Pancreas (tissue), 10 donors: ENCODE measurements at places on chromosomes 6 and 20. TPM values are rescaled to one million over a fixed set of nuclear protein-coding genes. Genes with fewer than 3 reads are reported as not detected.

DNA sequence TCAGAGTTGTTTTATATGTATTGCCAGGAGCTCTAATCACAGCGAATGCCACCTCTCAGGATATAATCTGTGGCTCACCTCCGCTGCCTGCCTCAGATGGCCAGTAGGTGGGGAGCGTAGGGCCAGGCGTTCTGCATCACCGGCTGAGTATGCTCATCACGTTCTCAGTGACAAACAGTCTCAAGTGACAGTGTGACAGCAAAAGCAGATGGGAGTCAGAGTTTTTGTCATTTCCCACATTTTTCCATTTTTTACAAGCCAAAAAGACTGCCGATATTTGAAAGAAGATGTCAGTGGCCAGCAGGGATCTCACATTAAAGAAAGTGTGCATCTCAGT, 208.7 kb downstream of the ALDH8A1 start:
- no peak for DNase-seq

GRCh38 chr6:149046822-149047246, 270.7 kb upstream of the TAB2 start:
- no peak for DNase-seq

GRCh38 chr20:31555203-31555775, 41.0 kb downstream of the HM13 start:
- DNase-seq: no peak

DNA sequence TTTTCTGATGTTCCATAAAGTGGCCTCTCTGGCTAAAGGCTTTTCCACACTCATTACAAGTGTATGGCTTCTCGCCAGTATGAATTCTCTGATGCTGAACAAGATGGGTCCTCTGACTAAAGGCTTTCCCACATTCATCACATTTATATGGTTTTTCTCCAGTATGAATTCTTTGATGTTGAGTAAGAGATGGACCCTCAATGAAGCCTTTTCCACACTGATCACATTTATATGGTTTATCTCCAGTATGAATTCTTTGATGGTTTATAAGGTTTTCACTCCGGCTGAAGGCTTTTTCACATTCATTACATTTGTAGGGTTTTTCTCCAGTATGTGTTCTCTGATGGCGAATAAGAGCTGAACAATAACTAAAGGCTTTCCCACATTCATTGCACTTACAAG, 20.4 kb downstream of the ZNF184 start:
- DNase-seq: no peak

- no peak for DNase-seq
Observed at GRCh38 chr6:125477156-125477555, 175.4 kb upstream of the HDDC2 start.

DNA sequence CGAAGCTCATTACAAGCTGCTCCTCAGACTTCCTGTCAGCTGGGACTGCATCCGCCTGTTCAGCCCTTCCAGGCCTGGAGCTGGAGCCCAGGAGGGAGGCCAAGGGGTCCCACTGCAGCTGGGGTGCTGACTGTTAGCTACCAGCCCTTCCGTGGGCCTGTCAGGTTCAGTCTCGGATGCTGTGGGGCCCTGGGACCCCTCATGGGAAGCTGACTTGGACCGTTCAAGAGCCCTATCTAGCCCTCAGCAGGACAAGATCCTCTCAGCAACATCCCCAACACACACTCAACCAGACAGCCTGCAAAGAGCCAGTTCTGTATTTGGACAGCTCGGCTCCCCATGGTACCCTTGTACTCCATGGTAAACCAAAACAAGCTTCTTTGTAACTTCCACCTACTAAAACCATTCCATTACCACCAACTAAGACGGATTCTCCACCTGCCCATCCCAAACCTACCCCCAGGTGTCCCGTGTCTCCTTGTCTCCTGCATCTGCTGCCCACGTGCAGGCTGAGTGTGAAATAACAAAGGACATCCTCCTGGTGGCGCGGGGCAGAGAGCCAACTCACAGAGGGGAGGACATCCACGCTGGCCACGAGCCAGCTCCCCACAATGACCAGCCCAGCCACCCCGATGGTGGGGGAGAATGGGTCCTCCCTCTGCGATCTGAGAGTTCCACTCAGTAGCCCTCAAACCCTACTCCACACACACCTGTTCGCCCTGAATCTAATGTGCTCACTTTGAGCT, 111.2 kb downstream of the TAF4 start:
- no peak for DNase-seq

- no peak for DNase-seq
Observed at GRCh38 chr6:44569131-44569530, 181.6 kb downstream of the CDC5L start.

DNA sequence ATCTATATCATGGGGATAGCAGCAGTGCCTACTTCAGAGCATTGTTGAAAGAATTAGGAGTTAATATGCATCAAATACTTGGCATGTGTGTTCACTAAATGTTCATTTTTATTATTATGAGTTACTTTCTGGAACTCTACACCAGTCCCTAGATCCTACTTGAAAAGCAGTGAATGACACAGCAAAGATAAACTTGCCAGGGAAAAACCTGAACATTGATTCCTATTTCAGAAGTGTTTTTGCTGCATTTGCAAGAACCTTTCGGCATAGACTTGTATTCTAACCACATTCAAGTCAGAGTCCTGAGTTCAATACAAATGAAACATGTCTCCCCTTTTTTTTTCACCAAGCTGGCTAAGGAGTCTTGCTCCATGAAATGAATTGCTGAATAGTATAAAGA, 187.4 kb upstream of the TAB2 start:
- no peak for DNase-seq

GRCh38 chr6:6661191-6661590, 72.7 kb downstream of the LY86 start:
- DNase-seq: no peak

GRCh38 chr6:123802351-123802696, 1.3 kb upstream of the NKAIN2 start:
- no peak for DNase-seq

GRCh38 chr6:148422085-148422484, 79.4 kb downstream of the SASH1 start:
- no peak for DNase-seq

DNA sequence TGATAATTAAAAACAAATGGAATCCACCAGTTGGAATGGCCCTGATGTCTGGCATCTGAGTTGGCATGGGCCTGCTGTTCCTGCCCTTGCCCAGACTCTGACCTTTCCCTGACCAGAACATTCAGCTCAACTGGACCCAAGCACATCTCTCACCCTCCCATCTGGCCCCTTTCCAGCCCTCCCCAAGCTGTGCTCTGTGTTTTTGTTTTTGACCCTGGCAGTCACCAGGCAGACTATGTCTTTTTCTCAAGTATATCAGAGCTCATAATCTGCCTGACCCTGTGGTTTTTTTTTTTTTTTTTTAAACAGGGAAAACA, 117.6 kb downstream of the TRDN start:
- DNase-seq: no peak

Gene TNF
- total RNA-seq: 0.29 TPM

Gene UNC5CL
- total RNA-seq: 33.9 TPM

Gene TREML1
- not detected for total RNA-seq

GRCh38 chr20:50837532-50838321, 42.9 kb downstream of the BCAS4 start:
- no peak for DNase-seq

Gene OLIG3
- total RNA-seq: not detected

DNA sequence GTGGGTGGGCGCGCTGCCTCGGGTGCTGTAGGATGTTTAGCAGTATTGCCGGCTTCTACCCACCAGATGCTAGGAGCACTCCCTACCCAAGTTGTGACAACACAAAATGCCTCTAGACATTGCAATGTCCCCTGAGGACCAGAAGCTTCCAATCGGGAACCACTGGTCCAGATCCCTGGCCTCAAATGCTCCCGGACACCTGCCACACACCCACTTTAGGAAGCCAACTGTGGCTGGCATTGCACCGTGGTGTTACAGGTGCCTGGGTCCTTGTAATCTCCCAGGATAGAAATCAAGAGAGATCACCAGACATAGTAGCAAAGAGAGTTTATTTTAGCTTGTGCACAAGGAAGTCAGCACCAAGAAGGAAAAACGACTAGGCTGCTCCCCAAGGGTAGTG, 14.9 kb upstream of the RNASET2 start:
- DNase-seq: no peak

GRCh38 chr6:44859901-44860410, 468.2 kb upstream of the RUNX2 start:
- no peak for DNase-seq

- no peak for DNase-seq
Observed at GRCh38 chr20:32164984-32165735, 42.4 kb downstream of the PLAGL2 start.

- DNase-seq: no peak
Observed at GRCh38 chr6:36727505-36728021, 29.9 kb downstream of the RAB44 start.

DNA sequence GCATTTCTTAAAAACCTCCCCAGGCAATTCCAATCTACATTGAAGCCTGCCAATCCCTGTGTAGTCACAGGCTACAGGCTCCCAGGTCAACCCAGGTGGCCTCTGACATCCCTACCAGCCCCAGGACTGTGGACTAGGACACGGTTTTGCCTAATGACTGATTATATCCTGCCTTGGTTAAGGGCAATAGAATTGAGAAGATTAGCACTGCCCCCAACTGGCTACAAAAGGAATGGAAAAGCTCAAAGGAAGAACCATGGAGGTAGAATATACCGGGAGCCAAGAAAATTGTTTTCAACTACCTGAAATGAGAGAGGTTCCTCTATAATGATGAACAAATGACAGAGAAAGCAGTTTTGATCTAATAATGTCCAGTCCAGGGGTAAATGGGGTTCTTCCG, 421.1 kb upstream of the AGPAT4 start:
- no peak for DNase-seq
